Esophagus muscularis mucosa (tissue), 4 donors: ENCODE measurements at places on chromosomes 12 and 14. TPM values are rescaled to one million over a fixed set of nuclear protein-coding genes. Genes with fewer than 3 reads are reported as not detected.

The CLEC9A gene
- not detected for total RNA-seq

The WNT5B gene
- 33.5 TPM for total RNA-seq

The SP7 gene
- not detected for total RNA-seq

The TAS2R14 gene
- 3.3 TPM for total RNA-seq

The FOXG1 gene
- total RNA-seq: 0.65 TPM

The PLEKHH1 gene
- total RNA-seq: 2.1 TPM

- H3K27ac ChIP-seq: no peak overlapping the region
- DNase-seq: no peak
- peaks cover 15% of the 10 kb centered on the region for H3K4me1 ChIP-seq
- H3K4me3 ChIP-seq: no peak overlapping the region
- no peaks in the 10 kb centered on the region for H3K27me3 ChIP-seq
These were observed 22.8 kb downstream of the ATF1 start for GRCh38 chr12:50786498-50787231.

DNA sequence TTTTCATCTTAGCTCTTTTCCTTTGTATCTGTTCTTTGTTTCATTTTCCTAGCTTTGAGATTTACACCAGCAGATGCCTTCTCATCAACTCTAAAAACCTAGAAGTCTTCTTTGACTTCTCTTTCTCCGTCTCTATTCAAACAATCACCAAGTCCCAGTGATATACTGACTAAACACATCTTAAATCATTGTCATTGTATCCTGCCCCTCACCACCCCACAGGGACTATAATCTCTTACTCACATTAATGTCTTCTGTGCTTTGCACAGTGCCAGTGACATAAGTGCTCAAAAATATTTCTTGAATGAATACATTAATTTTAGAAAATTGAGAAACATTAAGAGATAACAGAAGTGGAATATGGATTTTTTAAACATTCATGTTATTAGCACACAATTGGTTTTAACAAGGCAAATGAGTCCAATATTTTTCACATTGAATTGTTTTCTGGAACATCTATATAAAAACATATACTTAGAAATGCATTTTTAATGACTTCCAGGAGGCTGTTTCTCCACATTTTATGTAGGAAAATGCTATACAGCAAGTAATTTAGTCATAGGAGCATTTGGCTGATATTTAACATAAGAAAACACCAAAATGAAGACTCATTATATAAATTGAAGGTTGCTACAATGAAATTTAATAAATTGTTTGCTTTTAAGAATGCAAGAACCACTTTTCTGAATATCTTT lies 472.8 kb upstream of the PRICKLE1 start:
- no peak overlapping the region for H3K4me3 ChIP-seq
- no peaks in the 10 kb centered on the region for H3K36me3 ChIP-seq
- no peaks in the 10 kb centered on the region for H3K4me1 ChIP-seq
